GOT3 (cell line): ENCODE measurements at places on chromosomes 7 and 10.

GRCh38 chr10:110617425-110618229, 26.5 kb upstream of the RBM20 start:
- no peak for DNase-seq

- DNase-seq, result no peak
Measured at GRCh38 chr7:93914581-93915066, 6.9 kb upstream of the GNG11 start.

DNA sequence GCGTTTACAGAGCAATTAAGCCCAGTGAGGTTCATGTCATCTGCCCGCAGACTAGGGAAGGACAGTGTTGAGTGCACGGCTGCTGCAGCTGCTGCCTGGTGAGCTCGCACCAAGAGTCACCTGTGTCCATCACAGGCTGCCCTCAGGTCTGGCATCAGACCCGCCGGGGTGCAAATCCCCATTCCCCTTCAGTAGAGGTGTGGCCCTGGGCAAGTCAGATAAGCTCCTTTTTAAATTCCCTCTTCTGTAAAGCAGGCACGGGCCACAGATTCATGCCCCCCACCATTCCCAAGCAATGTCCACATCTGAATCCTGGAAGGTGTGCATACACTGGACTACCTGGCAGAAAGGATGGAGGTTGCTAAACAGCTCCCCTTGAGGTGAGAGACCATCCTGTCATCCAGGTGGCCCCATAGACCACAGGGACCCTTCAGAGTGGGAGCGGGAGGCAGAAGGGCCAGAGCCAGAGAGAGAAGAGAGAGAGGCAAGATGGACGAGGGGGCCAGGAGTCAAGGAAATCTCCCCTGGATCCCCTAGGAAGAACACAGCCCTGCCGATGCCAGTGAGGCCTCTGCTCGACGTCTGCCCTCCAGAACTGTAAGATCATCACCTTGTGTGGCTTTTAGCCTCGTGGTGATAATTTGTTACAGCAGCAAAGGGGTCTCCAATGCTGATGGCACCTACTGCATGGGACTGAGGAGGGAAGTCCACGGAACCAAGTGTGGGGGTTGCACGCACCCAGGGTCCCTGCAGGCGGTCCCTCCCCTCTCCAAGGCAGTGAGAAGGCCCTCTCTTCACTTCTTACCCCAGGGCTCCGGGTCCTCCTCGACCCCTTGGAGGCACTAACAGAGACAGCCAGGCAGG, 168.8 kb downstream of the TCERG1L start:
- no peak for DNase-seq

DNA sequence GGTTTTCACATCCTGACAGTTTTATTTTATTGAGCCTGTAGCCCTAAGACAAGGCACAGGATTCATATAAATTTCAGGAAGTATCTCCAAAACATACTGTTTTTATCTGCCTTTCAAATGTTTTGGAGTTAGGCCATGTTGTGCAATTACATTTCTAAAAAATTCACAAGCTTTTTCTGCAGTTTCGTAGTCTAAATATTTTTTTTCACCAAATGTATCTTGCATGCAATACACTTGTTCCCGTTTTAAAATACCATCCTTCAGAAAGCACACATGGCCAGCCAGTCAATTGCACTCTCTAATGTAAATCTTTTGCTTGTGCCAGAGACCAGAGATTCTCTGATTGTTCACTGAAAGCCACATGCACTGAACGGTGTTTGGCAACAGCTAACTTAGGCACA, 161.5 kb upstream of the PRKCQ start:
- DNase-seq, result no peak

- no peak for DNase-seq
Measured at GRCh38 chr7:27173956-27174873, at the start of gene HOXA10. Gene HOXA10 (minus strand): TSS chr7:27174320. CDS start chr7:27174306, 14 bp downstream.

- DNase-seq, result no peak
Measured at GRCh38 chr10:4351723-4352413, 474.1 kb upstream of the AKR1E2 start.

DNA sequence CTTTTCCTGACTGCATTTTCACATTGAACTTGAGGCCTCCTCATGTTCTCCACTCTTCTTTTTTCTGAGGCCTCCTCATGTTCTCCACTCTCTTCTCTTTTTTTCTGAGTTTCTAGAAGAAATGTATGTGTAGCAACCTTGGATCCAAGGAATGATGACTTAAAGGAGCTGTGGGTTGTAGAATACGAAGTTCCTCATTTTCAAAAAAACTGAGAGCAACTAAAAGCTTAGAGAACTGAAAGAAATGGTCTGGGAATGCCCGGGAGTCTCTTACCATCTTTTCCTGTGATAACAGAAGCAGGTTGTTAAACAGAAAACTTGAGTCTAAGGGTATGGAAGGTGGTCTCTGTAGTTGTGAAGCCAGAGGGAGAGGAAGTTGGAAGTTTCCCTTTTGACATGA, 32.8 kb downstream of the MRPS33 start:
- no peak for DNase-seq

- DNase-seq, result no peak
Measured at GRCh38 chr7:130838738-130839137, 104.7 kb upstream of the KLF14 start.

- no peak for DNase-seq
Measured at GRCh38 chr10:86176850-86177536, 189.6 kb downstream of the GRID1 start.

- DNase-seq, result no peak
Measured at GRCh38 chr7:28733035-28733434, 225.1 kb downstream of the TRIL start.

GRCh38 chr7:36625247-36625646, 99.0 kb downstream of the AOAH start:
- DNase-seq, result no peak

DNA sequence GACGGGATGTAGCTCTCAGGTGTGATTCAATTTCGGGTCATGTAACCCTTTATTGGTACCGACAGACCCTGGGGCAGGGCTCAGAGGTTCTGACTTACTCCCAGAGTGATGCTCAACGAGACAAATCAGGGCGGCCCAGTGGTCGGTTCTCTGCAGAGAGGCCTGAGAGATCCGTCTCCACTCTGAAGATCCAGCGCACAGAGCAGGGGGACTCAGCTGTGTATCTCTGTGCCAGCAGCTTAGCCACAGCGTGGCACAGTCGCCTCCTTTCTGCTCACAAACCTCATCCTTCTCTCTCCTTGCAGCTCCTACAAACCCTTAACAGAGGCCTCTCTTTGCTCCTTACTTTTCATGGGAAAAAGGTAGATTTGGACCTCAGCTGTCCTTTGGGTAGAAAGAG, 197.5 kb upstream of the PRSS58 start:
- no peak for DNase-seq

DNA sequence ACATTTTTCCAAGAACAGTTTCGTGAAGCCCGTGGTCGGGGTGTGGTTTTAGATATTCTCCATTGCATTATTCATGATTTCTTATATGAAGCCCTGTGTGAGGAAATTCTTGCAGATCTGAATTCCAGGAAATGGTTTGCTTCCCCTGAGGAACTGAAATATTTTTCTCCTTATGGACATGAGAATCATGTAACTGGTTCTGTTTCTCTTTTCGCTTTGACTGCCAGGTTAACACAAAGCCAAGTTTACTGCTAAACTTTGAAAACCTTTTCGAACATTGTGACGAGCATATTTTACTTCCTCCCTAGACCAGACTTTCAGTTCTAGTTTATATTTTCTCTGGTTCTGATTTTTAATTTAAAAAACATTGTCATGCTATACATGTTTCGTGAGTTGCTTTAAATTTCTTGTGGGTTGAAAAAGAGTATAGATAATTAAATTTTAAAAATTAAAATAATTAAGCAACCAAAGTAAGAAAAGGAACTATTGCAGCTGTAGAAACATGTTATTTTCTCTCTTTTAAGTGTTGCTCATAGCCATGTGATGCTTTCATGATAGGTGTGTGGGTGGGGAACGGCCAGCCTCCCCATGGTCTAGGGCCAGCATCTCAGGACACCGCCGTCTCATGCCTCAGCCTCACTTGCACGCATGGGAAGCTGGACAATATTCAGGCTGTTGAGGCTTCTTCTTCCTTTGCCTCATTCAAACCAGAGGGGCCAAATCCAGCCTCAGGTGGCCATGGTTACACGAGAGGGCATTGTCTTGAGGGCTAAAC, 97.1 kb downstream of the CREB5 start:
- no peak for DNase-seq

DNA sequence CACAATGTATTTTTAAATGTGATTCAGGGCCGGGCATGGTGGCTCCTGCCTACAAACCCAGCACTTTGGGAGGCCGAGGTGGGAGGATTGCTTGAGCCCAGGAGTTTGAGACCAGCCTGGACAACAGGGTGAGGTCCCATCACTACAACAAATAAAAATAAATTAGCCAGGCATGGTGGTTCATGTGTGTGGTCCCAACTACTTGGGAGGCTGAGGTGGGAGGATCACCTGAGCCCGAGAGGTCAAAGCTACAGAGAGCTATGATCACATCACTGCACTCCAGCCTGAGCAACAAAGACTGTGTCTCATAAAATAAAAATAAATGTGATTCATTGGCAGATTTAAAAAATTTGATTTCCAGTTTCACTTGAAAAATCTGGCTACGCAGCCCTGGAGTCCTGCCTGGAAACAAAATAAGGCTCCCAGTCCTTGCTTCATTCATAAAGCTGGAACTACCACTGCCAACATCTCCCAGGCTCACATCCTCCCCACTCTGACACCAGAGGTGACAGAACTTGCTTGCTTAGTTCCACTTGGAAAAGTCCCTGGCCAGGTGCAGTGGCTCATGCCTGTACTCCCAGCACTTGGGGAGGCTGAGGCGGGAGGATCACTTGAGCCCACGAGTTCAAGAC, 27.9 kb upstream of the SLC35G1 start:
- no peak for DNase-seq

DNA sequence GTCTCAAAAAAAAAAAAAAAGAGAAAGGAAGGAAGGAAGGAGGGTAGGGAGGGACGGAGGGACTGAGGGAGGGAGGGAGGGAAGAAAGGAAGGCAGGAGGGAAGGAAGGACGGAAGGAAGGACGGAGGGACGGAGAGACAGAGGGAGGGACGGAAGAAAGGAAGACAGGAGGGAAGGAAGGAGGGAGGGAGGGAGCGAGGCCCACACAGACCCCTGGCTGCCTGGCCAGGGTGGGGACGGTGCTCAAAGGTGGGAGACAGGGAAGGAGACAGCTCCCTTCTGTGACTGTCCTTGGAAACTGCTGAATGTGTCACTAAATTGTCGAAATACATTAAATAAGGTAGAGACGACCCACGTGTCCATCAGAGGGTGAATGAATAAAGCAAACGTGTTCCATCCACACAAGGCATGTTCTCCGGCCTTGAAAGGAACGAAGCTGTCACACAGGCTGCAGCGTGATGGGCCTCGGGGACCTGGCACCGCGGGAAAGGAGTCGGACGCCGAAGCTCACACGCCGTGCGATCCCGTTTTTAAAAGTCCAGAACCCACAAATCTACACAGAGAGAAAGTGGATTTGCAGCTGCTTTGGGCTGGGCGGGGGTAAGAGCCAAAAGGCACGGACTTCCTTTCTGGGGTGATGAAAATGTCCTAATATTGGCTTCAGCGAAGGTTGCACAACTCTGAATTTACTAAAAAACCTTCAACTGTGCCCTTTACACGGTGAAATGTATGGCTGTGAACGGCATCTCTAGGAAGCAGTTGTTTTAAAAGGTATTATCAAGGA, 23.3 kb downstream of the ADAP1 start:
- no peak for DNase-seq

DNA sequence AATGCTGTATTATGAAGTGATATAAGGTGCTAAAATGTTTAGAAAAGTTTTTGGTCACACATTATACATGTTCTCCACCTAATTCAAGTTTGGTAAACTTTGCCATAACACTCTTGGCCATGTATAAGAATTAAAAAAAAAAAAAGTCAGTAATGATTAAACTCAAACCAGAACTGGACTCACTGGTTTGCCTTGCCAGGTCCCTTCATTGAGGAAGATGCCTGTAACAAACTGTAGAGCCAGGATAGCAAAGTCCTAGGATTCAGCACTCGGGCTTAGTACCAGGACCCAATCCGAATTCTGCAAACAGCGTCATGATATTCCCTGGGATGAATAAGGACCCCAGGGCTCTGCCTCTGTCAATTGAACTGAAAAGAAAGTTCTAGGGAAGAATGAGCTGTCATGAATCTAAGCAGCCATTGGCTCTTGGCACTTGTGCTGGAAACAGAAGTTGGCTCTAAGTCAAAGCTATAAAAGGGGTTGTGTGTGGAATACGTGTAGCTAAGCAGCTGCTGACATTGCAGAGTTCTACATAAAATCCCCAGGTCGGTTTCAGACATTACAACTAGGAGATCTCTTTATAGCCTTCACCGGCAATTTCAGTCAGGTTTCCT, 216.9 kb downstream of the C7orf25 start:
- no peak for DNase-seq

- no peak for DNase-seq
Measured at GRCh38 chr7:98360221-98361130, 40.4 kb downstream of the BAIAP2L1 start.

DNA sequence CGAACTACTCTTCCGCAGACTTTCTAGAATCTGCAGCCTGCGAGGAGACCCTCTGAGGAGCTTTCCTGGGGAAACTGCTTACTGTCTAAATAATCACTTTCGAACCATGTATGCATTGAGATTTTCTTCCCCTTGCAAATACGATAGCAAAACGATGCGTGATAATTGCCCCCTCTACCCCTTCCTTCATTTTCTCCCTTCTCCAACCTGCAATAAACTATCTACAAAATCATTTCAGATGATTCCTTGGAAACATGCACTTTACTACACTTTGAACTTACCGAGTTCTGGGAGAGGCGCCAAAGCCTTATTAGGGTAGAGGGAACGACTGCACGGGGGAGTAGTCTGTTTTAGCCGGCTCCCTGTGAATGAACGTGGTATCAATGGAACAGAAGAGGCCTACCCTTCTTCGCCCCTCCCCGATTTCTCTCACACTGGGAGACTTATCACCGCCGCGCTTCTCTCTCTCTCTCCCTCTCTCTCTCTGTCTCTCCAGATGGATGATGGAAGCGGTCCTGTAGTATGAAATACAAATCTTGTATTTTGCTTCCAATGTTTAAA, at the start of gene FGFBP3:
TSS of gene FGFBP3 (minus strand) at position 370 of the 561 bp plus-strand sequence. CDS start 517 bp downstream, outside the sequence.
- DNase-seq, result no peak

DNA sequence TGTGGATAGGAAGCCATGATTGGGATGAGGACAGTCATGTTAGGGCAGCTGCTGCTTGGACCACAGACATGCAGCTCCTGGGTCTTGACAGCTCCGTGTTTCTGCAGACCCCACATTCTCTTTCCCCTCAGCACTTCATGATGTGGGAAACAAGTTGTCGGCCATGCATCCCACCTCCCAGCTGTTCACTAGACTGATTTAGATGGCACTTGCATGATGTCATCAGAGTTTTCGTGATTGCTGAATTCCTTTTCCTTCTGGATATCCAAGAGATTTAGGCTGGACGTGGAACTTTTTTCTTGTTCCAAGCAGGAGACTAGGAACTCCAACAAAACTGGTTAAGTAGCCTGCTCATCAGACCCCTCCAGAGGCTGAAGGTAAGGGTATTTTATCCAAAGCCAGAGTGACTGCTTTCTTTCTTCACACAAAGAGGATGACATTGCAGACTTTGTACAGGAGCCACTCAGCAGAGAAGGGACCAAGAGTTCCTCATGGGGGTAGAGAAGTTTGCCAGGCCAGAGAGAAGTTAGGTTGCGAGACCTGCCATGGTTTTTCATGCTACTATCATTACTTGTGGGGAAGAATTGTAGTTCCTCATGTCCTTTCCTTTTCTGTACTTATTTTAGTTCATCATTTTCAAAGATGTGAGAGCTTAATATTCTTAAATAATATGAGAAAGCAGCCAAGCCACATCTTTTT, 117.7 kb upstream of the GJD4 start:
- no peak for DNase-seq

GRCh38 chr10:86345859-86346798, 20.5 kb downstream of the GRID1 start:
- DNase-seq, result no peak
